ENCODE measurements at places on chromosomes 11 and 22. TPM values are rescaled to one million over a fixed set of nuclear protein-coding genes. Genes with fewer than 3 reads are reported as not detected.

Gene NRIP3
- total RNA-seq, result 1.5 TPM

Gene KCNE3
- total RNA-seq, result not detected

Gene NAALAD2
- not detected for total RNA-seq

Gene TMEM80
- total RNA-seq, result 9.2 TPM

Gene SERHL2
- total RNA-seq, result 2.3 TPM

Gene DRICH1
- total RNA-seq, result not detected

Gene HEPN1
- not detected for total RNA-seq

Gene BDNF
- not detected for total RNA-seq

Gene ARSA
- 13.5 TPM for total RNA-seq

Gene DBX1
- total RNA-seq, result not detected

Gene KIRREL3
- not detected for total RNA-seq

Gene MMP27
- total RNA-seq, result not detected

DNA sequence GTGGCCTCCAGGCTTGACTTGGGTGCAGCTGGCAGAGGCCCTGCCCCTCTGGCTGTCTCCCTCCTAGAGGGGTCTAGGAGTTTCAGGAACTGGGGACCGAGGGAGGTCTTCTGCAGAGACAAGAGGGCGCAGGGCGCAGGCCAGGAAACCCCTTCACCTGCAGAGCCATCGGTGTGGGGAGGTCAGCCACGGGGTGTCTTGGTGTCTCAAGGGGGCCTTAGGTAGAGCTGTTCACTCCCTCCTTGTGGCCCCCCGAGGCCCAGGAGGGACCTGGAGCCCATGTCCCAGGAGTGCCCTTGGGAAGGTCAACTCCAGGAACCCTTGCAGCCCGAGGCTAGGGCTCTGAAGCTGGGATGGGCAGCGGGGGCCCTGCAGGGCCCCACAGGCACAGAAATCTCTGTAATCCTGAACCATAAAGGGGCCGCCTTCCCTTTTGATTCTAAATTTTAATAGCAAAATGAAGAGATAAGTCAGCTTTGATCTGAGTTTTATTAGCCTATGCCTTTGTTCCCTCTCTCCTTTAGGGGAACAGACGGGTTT, 31.4 kb upstream of the TH start:
- no peak for DNase-seq

DNA sequence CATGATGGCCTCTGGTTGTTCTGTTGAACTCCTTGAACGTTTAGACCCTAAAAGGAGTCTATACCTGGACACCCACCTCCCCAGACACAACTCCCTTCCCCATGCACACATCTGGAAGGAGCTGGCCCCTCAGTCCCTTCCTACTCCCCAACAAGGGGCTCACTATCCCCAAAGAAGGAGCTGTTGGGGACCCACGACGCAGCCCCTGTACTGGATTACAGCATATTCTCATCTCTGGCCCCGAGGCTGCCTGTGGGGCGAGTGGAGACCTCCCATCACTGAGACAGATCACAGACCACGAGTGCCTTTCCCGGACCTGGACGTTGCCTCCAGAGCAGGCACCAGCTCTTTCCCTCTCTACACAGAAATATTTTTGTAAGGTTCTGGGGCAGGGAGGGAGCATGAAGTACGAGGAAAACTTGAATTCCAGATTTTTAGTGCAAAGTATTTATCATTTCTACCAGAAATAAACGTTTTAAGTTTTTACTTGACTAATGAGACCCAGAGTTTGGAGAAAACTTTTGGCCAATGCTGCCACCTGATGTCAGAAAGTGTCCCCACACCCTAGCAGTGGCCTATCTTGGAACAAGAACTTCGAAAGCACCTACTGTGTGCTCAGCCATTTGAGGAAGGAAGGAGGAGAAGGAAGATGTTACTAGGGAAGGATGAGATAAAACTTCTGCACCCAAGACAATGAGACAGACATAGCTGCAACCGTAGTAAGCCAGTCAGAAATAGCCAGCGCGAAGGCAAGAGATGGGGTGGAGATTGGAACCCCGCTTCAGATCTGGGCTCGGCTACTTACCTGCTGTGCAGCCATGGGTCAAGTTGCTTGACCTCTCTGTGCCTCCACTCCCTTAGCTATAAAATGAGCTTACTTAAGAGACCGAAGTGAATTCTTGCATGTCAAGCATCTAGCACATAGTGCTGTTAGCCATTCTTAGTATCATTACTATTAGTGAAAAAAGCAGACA, 10.2 kb upstream of the POU2F3 start:
- no peak for DNase-seq

GRCh38 chr11:34050581-34051348, 766 bp upstream of the CAPRIN1 start:
- DNase-seq, result no peak

DNA sequence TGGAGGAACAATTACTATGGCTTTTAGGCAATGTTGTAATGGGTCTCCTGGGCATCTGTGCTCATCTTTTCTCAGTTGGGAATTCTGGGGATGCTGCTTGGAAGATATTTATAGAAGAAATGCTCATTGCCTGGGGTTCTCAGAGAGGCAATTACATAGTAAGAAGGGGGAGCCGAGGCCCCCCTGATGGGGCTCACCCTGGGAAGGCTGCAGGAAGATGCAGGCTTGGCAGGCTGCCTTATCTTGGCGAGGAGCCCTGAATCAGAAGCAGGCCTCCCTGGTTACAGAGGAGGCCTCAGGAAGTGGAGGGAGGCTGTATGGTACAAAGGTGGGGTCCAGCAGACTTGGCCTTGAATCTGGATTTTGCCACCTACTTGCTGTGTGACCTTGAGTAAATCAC, 60.6 kb upstream of the CRYBB3 start:
- DNase-seq, result no peak

- no peak for DNase-seq
These were observed 24.4 kb downstream of the PRR5 start for GRCh38 chr22:44726439-44726838.

DNA sequence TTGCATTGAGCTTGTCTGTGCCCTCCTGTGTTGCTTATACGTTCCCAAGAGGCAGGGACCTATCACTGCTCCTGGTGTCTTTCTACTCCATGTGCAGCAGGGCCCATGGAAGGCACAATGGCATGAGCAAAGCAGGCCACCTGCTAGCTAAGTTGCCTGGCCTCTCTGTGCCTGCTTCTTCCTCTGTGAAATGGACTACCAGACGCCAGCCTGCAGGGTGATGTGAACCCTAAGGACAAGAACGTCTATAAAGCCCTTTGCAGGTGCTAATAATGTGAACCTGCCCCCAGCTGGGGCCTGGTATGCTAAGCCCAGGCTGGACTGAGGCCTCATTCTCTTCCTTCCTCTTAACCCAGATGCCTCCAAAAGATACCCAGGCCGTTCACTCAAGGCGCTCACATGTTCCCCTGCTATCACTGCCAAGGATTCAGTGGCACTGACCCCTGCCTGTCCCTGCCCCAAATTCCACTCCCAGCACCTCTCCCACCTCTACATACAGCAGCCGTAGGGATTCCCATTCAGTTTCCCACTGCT, 4.0 kb downstream of the GUCD1 start:
- DNase-seq, result no peak

DNA sequence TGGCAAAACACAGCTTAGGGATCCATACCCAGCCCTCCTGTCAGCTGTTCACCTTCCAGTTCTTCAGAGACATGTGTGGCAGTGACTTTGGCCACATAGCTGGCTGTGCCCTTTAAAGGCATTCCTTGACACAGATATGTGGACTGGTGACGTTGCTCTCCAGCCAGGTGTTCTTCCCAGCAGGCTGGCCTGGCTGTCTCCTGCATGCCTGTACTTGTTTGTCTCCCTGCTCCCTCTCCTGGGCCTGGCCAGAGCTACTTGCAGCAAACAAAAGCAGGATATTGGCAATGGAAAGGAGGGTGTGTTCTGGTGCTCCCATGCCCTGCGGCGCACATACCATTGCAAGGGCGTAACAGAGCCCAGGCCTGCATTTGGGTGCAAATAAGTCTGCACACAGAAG, 38.3 kb downstream of the PIK3IP1 start:
- DNase-seq, result no peak

DNA sequence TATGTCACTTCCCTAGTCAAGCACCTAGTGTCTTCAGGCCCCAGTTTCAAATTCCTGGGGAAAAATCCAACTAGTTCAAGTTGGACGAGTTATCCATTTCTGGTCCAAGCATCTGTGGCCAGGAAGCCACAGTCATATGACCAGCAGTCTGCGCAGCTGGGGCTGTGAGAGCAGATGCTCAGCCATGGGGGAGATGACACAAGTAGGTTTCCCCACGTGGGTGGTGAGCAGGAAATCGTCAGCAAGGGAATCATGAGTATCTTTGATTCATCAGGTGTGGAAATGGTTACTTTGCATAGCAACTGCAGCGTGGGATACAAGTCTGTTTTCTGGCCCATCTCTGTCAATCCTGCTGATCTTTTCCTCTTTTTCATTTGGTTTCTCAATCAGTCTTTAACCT, 185.3 kb downstream of the C11orf91 start:
- DNase-seq, result no peak

DNA sequence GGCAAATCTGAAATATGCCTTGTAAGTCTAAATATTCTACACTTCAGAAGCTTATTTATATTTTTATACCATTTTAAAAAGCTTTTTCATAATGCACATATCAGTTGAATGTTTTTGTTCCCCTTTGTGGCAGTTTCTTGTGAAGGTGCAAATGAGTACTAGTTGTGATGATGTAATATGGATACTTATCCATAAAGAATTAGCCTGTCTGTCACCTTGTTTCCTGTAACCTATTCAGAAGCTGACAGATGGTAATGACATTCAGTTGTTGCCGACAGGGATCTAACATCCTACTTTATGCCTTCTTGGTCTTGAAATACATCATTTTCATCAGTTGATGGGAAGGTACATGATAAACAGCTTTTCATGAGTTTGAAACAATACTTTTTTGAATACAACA, 2.9 kb downstream of the QSER1 start:
- DNase-seq, result no peak

GRCh38 chr11:119759747-119760412, 30.9 kb upstream of the NECTIN1 start:
- DNase-seq, result no peak

DNA sequence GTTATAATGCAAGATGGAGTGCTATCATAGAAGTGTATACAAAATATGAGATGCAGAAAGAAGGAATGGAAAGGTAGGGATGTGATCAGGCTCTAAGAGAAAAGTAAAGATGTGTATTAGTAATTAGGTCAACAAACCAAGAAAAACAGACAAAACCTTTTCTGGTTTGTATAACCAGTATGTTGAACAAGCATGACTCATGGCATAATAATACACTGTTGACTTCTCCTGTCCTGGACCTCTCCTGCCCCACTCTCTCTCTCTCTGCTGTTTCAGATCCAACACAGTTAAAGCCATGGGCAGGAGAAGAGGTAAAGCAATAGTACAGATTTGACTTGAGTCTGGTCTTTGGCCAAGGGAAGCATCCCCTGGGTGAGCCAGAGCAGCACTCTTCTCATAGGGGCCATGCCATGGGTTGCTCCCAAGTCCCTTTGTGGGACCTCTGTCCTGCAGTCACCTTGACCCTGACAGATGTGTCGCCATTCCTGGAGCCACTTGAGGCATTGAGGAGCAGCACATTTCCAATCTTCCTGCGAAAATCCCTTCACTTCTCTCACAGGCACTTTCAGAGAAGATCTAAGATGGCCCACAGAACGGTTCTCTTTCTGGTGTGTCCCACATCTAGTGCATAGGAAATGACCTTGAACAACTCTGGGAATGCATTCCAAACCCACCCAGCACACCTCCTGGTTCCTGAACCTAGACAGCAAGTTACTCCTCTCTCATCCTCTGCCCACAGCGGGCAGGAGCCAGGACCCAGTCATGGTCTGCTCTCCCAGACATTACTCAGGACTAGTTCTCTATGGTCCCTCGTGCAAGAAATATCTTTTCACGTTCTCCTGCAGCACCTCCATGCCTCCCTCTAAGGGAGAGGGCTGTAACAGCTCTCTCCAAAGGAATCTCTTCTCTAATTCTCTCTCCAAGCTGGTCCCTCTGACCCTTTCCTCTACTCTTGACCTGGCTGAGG, 58.2 kb upstream of the PRSS23 start:
- no peak for DNase-seq

- DNase-seq, result no peak
These were observed 44.0 kb downstream of the SERPINH1 start for GRCh38 chr11:75606099-75606498.

DNA sequence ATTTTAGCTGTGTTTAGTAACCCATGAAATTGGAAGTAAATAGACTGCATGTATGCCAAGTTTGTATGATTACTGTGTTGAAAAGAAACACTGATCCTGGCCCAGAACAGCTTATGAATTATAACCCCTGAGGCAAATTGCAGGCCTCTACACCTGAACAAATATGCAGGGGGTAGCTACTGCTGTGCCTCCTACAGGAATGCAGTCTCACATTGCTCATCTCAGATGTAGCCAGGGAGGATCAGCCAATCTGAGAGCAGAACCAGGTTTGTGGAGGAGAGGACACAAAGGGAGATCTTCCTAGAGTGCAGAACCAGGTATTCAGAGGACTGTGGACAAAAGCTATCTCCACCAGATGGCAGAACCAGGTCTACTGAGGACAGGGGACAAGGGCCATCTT, 442.2 kb upstream of the DDI1 start:
- no peak for DNase-seq

DNA sequence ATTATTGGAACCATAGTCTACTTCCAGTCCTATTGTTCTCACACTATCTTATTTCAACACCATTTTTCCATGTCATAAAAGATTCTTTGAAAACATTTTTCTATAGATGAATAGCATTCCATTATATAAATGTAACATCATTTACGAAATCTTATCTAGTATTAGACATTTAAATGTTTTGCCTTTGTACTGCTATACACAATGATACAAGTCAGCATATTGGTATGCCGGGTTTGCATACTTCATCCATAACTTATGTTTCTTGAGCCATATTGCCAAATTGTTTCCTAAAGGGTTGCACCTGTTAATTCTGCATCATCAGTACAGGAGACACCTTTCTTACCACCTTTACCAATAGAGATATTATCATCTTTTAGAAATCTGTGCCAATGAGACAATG, 68.2 kb downstream of the SYT13 start:
- no peak for DNase-seq

- no peak for DNase-seq
These were observed 48.3 kb downstream of the RRAS2 start for GRCh38 chr11:14310679-14311078.

GRCh38 chr11:31943056-31943780, 132.1 kb upstream of the PAX6 start:
- no peak for DNase-seq

- DNase-seq, result no peak
These were observed 15.1 kb downstream of the SYNGR1 start for GRCh38 chr22:39364714-39365491.

GRCh38 chr11:113198972-113199661, 115.3 kb upstream of the TTC12 start:
- DNase-seq, result no peak

- no peak for DNase-seq
These were observed 16.7 kb upstream of the ZC3H12C start for GRCh38 chr11:110076371-110076965.
